Liver (tissue), 10 donors: ENCODE measurements at places on chromosomes 11 and 22. TPM values are rescaled to one million over a fixed set of nuclear protein-coding genes. Genes with fewer than 3 reads are reported as not detected.

DNA sequence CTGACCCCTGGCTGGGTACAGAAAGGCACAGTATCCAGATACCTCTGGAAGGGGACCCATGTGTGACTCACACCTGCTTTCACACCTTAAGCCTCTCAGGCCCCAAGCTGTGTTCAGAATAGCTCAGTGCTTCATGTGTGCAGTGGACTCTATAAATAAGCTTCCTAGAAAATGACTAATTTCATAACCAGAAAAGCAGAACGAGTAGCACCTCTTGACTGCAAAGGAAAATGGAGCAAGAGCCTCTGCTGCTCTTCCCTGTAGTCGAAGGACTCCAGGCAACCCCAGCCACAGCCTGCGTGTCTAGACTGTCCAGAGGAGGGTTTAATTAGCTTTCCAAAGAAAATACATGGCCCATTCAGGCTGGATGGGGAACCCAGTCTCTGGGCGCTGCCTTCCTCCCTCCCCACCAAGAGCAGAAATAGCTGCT, 23.1 kb downstream of the PTPN5 start:
- DNase-seq: no peak

GRCh38 chr11:66365711-66366619, 5.6 kb downstream of the SLC29A2 start:
- no peak for DNase-seq

GRCh38 chr11:894575-895201, 15.9 kb downstream of the CHID1 start:
- DNase-seq: no peak

DNA sequence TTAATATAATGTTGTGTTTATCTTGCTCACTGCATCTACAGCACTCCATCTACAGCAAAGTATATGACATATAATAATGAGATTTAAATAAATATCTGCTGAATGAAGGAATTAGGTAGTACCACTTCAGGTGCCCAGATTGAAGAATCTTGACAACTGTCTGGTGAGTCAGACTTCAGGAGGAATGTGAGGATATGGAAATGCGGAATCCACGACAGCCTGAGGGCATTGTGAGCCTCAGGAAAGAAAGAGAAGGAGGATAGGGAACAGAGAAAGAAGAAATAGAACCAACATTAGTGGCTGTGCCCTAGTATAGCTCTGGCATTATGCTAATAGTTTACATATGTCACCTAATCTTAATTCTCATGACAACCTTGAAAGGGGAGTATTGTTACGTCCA, 304.4 kb downstream of the AASDHPPT start:
- DNase-seq: no peak

Gene IFITM10
- total RNA-seq: 0.65 TPM

Gene KCNJ11
- total RNA-seq: 0.75 TPM

- no peak for DNase-seq
These were observed 361.0 kb upstream of the ANO3 start for GRCh38 chr11:25970726-25971508.

DNA sequence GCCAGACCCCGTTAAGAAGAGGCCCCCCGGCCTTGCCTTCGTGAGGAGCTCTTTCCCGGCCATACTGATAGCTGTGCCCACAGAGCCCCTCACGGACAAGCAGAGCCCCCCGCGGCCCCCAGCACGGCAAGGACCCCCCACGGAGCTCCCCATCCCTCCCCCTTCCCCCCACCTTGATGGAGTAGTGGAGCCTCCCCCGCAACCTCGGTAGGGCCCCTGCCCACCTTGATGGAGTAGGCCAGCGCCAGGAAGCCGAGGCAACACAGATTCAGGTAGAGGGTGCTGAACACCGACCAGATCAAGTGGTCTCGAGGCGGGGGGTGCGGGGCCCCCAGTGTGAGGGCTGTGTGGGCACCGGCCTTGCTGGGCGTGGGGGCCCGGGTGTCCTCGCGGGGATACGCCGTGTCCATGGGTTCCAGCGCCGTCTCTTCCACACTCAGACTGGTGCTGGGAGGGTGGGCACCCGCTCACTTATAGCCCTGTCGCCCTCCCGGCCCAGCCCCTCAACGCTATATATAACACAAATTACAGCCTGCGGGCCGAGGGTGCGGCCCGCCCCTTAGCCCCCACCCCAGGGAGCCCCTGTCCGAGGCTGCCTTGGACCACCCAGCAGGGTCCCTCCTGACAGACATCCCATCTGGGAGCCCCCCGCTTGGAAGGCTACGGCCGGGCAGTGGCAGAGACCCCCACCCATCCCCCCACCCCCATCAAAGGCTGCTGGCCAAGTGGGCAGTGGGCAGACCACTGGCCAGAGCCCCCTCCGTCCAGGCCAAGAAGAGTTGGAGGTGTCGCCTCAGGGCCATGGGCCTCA, at the start of gene IFITM5:
Gene IFITM5, minus strand, starts transcription at position 446 of the 811 bp plus-strand sequence. Its CDS starts 36 bp downstream, at position 410.
- no peak for DNase-seq

GRCh38 chr11:69732910-69733309, 29.1 kb upstream of the FGF19 start:
- DNase-seq: no peak

DNA sequence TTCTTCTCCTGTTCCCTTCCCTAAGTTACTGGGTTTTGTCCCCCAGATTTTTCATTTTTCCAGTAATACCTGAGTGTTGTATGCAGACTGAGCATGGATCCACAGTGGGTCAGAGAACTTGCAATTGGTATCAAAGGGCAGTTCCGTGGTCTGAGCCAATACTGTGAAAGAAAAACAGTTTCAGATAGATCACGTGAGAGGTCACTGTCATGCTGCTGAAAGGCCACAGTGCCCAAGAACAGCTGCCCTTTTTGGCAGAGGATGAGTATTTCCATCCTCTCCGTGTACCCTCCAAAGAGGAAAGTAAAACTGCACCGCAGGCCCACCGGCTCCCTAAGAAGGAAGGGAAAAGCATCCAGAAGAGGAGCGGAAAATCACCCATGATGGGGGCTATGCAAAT, 73.0 kb upstream of the TBCEL start:
- no peak for DNase-seq

GRCh38 chr11:130826572-130826971, 89.7 kb downstream of the SNX19 start:
- DNase-seq: no peak

Gene NAALAD2
- total RNA-seq: 3.3 TPM

Gene ACR
- total RNA-seq: 0.17 TPM

GRCh38 chr11:82405421-82405820, 328.2 kb downstream of the FAM181B start:
- DNase-seq: no peak
